Stimulated activated naive CD4-positive, alpha-beta T cell treated with Interleukin-2 at 50 U/mL for 16 hours (primary cell): ENCODE measurements at places on chromosomes 3 and 15.

DNA sequence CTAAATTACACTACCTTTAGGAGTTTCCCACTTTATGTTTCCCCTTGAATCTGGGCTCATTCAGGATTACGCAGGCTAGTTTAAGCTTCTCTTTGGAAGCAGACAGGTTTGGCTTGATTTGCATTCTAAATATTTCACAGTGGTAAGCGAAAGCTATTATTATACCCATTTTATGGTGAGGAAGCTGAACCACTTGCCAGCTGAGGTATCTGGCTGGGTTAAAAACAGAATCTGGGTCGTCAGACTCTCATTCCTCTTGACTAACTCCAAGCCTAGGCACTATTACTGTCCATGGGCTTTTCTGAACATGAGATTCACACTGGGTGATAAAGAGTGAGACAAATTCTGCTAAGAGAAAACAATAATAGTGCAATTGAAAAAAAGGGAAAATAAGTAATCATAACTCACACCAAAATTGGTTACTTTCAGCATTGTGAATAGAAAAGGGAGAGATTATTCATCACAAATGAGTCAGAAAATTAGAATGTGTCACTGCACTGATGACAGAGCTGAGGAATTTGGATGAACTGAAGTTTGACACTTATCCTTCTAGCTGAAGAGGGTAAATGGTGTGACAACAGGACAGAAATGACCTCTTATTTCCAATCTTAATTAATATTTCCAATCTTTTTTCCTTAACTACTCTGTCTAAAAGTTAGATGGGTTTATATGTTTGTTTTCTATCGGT lies 211.3 kb downstream of the TIGIT start:
- DNase-seq = no peak

DNA sequence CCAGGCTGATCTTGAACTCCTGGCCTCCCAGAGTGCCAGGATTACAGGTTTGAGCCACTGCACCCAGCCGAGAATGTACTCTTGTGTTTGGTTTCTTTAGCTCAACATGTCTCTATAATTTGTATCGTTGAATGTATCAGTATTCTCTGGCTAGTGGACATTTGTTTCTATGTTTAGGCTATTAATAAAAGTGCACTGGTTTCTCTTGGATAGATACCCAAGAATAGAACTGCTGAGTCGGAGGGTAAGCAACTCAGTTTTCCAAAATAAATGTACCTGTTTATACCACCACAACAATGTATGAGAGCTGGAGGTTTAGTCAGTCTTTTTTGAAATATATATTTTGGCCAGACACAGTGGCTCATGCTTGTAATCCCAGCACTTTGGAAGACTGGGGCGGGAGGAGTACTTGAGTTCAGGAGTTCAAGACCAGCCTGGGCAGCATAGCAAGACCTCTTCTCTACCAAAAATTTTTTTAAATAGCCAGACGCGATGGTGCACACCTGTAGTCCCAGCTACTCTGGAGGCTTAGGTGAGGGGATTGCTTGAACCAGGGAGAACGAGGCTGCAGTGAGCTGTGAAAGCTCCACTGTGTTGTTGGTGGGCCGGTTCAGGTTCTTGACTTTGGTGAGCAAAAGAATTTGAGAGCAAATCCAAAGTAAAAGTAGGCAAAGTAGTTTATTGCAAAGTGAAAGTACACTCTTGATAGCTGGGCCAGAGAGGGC lies 7.7 kb upstream of the IVD start:
- DNase-seq = no peak

DNA sequence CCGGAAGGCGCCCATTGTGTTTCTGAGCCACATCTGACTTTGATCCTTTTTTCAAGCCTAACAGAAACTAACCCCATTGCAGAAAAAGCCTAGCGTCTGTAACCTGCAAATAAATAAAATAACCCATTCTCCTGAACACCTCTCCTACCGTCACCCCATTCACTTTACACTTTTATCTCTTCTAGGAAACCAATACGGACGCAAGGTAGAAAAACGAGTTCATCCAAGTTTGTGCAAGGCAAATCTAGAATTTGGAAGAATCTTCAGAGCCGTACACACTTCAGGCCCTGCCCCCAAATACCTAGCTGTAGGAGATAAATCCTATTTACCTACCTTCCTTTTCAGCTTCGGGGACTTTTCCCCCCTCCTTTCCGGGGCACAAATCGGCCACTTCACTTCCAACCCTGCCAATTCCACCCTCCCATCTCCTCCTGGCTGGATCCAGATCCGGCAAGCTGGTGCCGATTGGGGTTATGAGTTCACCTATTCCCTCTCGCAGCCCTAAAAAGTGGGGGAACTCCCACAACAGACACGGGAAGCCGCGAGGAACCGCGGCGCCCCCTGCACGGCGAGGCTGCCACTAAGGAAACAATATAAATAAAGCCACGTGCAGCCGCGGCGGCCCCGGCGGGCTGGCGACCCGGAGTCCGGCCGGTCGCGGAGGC lies 987 bp downstream of the PRTG start:
- no peak for DNase-seq

GRCh38 chr3:56339244-56339643 lies 129.0 kb downstream of the ERC2 start:
- DNase-seq = no peak

DNA sequence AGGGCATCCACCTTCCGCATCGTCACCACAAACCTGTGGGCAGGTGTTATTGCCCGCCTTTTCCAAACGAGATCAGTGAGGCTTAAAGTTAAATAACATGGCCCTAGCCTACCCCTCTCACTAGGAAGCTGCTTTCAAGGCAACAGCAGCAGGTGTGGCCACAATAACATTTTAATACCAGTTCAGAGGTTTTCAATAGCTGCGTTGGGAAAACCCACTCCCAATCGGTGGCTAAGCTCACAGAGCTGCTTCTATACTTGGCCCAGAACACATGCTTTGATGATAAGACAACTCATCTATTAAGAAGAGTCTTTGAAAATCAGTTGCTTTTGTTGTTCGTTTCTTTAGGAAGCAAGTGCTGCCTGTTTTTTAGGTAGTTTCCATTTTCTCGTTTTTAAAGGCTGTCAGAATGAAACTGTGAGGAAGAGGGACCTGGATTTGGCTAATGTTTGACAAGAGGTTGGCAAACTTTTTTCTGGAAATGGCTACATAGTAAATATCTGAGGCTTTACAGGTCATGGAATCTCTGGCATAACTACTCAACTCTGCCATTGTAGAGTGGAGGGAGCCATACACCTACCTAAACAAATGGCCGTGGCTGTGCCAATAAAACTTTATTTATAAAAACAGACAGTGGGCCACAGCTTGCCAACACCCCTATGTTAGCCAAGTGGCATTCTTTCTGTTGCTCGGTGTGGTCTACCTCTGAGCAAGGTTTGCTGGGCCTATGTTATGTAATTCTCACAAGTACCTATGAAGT lies 179.6 kb downstream of the FEZF2 start:
- DNase-seq = no peak

DNA sequence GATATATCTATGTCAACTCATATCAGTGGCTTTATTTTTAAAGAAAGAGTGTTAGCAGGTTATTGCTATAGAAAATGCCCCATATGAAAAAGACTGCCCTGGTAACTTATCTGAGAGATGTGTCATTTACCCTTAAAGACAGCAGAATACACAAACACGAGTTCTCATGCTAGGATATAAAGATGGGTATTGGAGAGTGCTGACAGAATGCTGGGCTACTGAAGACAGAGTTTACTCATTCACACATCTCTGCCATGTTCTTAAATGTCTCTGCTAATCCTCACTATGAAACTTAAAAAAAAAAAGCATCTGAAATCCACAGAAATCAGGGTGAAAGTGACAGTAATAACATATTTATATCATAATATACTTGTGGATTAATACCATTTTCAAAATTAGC lies 126.7 kb downstream of the FOXP1 start:
- no peak for DNase-seq

DNA sequence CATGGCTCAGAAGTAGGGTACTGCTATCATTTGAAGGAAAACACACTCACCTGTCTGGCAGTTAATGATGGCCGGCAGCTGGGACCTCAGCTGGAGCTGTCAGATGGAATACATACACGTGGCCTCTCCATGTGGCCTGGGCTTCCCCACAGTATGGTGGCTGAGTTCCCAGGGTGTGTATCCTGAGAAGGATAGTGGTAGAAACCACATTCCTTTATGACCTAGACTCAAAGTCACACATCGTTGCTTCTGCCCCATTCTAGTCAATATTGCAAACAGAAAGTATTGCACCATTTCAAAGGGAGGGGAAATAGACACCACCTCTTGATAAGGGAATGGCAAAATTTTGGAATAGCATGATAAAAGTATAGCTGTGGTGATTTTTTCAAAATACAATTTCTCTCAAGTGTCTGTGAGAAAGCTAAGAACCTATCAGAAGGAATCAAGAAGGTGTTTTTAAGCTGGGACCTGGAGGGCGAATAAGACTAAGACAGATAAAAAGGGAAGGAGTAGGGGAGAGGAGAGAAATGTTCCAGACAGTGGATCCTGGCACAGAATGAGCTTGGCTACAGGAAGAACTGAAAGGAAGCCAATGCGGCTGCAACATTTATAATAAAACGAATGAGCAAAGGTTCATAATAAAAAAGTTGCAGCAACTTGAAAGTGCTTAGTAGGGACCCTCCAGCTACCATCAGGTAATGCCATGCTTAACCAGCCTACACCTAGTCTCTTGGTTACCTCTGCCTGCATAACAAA lies 40.1 kb upstream of the GALNT15 start:
- no peak for DNase-seq

DNA sequence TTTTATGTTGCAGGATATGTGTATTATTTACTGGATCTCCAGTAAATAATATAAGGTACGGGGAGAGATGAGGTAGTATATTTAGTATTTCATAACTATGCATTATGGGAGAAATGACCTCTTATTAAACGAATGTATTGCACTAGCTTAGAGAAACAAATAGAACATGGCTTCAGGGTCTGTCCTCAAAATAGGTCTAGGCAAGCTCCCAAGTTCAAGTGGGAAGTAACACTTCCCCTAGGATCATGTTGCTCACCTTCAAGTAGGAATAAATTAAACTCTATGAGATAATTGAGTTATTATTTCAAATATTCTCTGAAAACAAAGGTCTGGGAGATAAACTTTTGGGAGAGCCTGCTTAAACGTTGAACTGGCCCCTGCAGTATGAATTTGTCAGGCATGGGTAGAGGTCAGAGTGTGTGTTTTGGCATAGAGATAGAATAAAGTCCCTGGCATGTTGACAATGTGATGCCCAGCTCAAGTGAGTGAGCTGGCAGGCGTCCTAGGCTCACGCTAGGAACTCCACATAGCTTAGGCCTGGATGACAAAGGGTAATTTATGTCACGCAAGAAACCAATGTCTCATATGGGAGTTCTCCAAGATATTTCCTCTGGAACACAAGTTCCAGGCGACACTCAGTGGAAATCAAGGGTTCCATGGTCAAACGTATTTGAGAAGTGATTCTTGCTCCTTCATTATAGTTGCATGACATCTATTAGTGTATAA lies 236.8 kb downstream of the CACNA2D3 start:
- DNase-seq = no peak
